ENCODE measurements at places on chromosomes 6 and 20. TPM values are rescaled to one million over a fixed set of nuclear protein-coding genes. Genes with fewer than 3 reads are reported as not detected.

- no peak for DNase-seq
Measured at GRCh38 chr6:130893277-130893676, 66.1 kb downstream of the SMLR1 start.

GRCh38 chr20:1569415-1569881 is 11.9 kb upstream of the SIRPD start:
- no peak for DNase-seq

- no peak for DNase-seq
Measured at GRCh38 chr6:134626086-134626485, 308.2 kb upstream of the SGK1 start.

- DNase-seq, result no peak
Measured at GRCh38 chr6:144581812-144582537, 296.8 kb downstream of the UTRN start.

Gene MUCL3
- polyA plus RNA-seq, result not detected
